Astrocyte of the spinal cord (primary cell): ENCODE measurements at places on chromosomes 5 and 9.
A peak's percentile ranks its signal among the peaks of the same experiment; 100 is the strongest.

GRCh38 chr9:134623258-134624066, 18.1 kb upstream of the COL5A1 start:
- no peak for DNase-seq

DNA sequence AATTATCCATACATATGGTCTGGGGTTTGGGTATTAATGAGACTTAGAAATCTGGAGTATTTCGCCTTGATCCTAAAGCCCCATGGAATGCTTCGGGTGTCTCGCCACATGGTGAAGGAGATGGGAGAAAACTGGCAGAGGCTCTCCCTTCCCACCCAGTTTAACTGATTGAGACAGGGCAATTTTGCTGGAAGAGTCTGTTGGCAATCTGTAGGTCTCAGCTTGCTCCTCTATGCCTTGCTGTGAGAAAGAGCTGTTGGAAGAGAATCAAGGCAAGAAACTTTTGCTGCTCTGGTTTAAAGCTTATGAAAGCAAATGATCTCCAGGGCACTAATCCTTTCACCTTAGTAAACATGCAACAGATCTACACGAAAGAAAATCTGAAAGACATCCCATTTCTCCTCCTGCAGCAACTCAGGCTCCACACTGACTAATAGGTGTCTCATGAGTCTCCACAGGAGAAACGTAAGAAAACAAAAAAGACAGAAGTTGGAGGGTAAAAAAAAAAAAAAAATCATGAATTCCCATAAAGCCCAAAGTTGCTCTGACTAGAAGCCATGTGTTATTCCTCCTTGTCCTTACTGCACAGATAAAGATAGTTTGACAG, 369.9 kb downstream of the EFNA5 start:
- DNase-seq, result peak; percentile 7

- no peak for DNase-seq
These were observed 76.4 kb upstream of the DPYSL3 start for GRCh38 chr5:147586221-147586620.

- DNase-seq, result no peak
These were observed 31.7 kb upstream of the GRHPR start for GRCh38 chr9:37390759-37391158.

DNA sequence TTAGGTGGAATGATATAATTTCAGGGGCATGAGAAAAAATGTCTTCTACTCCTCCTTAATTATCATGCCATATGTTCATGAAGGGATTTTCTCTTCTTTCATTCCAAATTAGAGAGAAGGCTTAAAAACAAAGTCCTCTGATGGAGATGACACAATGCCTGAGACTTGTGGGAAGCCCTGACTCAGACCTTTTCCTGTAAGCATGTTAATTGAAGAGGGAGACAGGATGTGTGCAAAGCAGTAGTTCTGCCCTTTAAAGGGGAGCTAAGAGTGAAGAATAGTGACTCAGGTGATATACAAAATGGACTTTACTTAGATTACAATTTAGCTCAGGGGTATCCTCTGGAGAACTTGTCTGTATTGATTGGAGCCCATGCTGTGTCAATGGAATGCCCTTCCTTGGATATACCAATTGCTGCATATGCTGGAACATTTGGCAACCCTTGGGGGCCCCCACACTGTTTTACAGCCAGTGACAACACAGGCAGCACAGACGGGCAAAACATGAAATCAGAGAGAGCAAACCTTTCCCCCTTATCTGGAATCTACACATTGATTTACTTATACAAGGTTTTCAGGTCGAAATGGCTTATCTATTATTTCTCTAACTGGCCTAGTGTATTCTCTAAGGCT, 81.3 kb downstream of the IZUMO3 start:
- DNase-seq, result peak; percentile 78

GRCh38 chr9:7509576-7510145, 289.9 kb downstream of the DMAC1 start:
- no peak for DNase-seq

DNA sequence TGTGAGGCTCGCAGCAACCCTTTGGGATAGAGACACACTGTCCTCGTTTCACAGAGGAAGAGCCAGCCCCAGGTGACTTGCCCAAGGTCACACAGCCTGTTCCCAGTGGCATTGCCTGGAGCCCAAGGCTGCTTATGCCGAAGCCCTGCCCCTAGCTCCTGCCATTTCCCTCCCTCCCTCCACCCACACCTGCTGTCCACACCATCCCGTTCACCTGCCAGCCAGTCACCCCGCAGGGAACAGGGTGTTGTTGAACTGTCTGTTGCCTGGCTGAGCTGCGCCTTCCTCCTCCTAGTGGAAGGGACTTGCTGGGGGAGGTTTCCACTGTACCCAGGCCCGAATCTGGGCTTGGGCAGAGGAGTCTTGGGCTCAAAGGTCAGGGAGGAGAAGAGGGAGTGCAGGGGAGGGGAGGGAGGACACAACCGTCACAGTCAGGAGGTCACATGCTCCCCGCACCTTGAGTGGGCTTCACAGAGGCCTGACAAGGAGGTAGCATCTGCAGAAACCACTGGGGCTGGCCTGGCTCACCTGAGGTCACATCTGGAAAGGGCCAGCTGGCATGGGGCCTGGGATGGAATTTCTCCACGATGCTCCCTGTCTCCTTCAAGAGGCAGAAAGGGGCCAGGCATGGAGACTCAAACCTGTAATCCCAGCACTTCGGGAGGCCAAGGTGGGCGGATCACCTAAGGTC, 6.3 kb downstream of the TTC16 start:
- DNase-seq, result no peak

- DNase-seq, result no peak
These were observed 108.0 kb downstream of the PAM start for GRCh38 chr5:102863058-102863457.

- DNase-seq, result no peak
These were observed 10.6 kb upstream of the GPX8 start for GRCh38 chr5:55149308-55149795.

DNA sequence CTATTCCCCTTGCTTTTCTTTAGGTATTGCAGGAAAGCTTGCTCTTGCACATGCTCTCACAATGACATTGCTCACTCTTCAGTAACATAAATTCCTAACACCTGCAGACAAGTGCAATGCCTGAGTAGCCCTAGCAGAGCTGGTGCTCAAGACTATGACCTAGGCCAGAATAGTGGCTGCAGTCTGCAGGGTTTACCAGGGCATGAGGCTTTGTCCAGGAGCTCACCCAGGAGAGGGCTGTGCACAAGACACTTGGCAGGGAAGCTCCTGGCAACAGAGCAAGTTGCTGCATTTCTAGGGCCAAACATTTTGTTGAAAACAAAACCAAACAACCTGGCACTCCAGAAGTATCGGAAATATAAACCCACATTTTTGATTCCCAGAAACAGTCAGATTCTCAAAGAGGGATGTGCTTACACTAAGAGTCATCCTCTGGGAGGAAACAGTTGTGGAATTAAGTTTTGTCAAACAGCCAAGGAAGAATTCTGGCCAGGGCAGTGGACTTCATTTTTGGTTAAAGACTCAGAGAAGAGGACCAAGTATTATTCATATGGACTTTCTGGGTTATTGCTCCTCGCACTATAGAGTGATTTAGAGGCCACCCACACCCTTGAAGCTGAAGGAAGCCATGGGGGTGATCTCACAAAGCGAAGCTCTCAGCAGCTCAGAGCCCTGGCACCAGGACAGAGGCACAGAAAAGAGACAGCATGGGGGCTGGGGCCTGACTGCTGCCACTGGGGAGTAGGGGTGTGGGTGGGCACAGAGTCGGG, 44.9 kb downstream of the MACROH2A1 start:
- DNase-seq, result peak; percentile 94

GRCh38 chr9:130996676-130997394, 12.1 kb upstream of the LAMC3 start:
- no peak for DNase-seq

DNA sequence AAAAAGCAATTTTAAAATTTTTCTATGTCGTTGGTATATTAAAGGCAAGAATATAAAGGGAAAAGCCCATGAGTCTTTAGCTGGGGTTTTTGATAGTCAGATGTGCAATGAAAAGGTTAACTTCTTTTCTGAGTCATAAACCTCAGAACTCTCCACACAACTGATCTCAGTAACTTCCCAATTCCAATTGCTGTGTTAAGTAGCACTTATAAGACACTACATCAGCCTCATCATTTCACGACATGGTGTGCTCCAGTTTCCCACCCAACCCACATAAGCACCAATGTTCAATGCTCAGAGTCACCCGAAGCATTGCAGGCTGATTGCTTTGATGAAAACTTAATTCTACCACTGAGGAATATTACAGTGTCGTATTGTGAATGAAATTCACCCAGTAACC, 155.8 kb downstream of the TSSK1B start:
- DNase-seq, result peak; percentile 57
